ENCODE measurements at places on chromosomes 16 and 17.

- no peak for DNase-seq
These were observed 80.1 kb upstream of the SDK2 start for GRCh38 chr17:73724341-73724740.

DNA sequence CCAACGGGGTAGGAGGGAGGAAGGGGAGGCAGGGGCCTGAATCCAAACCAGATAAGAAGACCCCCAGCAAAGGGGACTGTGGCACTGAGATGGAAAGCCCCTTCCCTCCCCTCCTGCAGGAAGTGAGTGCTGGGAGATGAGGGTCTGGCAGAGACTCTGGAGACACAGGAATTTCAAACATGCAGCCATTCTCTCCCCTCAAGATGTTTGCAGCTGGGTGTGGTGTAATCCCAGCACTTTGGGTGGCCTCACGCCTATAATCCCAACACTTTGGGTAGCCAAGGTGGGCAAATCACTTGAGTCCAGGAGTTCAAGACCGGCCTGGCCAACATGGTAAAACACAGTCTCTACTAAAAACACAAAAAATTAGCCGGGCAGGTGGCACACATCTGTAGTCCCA lies 33.9 kb upstream of the FAAP100 start:
- no peak for DNase-seq

- DNase-seq: no peak
These were observed 63.4 kb downstream of the ANKRD11 start for GRCh38 chr16:89426736-89427530.

DNA sequence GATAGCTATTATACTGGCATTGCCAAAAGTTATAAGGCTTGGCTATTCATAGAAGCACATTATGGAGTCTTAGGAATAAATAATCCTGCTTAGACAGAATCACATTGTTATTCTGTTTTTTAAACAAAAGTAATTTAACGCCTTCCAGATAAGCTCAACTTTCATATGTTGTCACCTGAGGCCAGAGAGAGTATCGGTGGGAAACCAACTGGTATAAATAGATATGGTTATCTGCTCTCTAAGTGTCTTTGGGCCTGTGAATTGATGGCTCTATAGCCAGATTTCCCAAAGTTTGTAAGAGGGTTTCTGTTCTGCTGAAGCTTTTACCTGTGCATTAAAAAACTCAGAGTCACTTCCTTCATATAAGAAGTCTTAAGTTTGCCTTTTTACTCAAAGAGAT lies 1449.4 kb downstream of the CDH11 start:
- DNase-seq: no peak

- no peak for DNase-seq
These were observed 263.8 kb downstream of the HS3ST3A1 start for GRCh38 chr17:13337864-13338371.

- DNase-seq: no peak
These were observed 68.3 kb downstream of the MSI2 start for GRCh38 chr17:57324631-57325030.

- no peak for DNase-seq
These were observed 2.1 kb upstream of the MAF start for GRCh38 chr16:79602628-79603014.

DNA sequence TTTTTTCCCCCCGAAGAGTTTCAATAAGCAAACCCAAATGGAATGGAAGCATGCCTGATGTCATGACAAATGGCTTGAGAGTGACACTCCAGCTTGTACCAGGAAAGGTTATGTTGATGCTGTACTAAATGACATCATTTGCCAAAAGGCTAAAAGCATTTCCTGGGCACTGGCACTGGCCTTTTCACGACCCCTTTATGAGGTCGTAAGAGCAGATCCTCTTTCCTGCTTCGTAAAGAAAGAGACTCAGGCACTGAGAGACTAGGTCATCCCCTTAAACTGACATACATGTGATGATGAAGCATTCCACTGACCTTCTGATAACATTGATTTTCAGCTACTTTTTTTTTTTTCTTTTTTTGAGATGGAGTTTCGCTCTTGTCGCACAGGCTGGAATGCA lies 30.5 kb downstream of the CEP295NL start:
- no peak for DNase-seq

DNA sequence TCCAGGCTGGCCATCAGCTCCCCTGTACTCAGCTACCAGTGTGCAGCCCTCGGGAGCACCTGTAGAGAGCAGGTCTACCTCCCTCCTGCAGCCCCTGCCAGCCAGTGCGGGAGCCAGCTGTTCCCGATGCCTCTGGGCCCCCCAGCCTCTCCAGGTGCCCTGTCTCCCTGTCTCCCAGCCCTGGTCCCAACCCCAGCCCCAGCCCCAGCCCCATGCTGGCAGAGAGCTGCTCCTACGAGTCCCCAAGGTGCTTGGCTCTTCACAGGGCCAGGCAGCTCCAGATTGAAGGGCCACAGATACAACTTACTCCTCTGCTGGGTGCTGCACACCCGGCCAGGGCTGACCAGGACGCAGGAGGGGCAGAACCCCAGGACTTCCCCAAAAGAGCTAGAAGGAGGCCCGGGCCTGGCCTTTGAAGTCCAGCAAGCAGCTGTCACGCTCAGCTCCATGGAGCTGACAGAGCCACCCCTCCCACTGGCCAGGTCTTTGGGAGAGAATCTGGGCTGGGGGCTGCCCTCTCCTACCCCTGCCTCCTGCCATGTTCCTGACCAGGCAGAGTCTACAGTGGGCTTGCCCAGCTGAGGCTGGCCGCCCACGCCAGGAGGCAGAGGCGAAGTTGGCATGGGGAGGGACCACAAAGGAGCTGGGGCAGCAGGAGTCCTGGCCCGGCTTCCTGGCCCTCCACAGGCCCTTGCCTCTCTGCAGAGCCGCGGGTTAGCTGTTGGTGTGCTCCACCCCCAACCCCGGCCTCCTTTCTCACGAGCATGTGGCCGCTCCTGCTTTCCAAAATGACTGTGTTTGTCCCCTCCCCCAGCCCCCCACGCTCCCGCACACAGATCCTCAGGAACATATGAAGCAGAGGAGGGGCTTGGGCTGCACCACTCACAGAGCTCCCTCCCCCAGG lies 9.5 kb upstream of the ADAM11 start:
- DNase-seq: no peak

- DNase-seq: no peak
These were observed 43.5 kb downstream of the PLXDC1 start for GRCh38 chr17:39107973-39108372.

DNA sequence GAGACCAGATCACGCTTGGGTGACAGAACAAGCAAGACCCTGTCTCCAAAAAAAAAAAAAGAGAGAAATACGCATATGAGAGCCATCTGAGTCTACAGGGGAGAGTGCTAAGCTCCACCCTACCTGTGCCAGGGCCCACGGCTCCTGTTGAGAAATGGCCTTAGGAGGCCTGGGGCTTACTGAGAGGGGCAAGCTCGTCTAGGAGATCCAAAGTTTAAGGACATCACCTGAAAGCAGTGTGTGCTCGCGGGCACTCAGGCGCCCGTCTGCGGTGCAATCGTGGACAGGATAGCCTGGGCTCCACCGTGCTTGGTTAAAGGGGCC lies 14.5 kb upstream of the BAIAP2 start:
- DNase-seq: no peak

GRCh38 chr17:12070561-12070960 lies 49.9 kb downstream of the MAP2K4 start:
- DNase-seq: no peak

- DNase-seq: no peak
These were observed 255.6 kb upstream of the HSBP1 start for GRCh38 chr16:83552228-83552627.

DNA sequence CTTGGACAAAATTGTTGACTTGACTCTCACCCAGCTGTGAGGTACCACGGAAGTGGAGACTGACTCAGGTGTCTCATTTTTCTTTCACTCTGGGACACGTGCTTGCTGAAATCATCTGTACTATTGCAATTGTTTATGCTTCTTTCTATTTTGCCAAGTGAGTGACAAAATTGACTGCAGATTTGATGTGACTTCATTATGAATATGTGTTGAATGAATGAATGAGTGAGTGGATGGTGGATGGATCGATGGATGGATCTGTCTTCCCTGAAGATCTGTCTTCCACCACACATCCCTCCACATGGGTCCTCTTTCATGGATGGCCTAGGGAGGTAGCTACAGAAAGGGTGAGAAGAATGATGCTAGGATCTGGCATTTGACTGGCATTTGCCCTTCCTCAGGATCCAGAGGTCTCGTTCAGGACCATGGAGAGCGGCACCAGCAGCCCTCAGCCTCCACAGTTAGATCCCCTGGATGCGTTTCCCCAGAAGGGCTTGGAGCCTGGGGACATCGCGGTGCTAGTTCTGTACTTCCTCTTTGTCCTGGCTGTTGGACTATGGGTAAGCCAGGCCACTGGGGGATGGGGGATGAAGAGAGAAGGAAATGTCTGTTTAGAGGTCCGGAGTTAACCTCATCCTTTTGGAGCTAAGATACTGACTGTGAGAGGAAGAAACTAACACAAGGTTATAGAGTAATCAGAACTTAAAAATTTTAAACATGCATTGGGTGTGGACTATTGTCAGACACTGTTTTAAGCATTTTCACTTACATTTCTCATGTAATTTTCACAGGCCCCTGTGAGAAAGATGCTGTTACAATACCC lies 12.7 kb downstream of the SLC5A11 start:
- peak; percentile 5 for DNase-seq

DNA sequence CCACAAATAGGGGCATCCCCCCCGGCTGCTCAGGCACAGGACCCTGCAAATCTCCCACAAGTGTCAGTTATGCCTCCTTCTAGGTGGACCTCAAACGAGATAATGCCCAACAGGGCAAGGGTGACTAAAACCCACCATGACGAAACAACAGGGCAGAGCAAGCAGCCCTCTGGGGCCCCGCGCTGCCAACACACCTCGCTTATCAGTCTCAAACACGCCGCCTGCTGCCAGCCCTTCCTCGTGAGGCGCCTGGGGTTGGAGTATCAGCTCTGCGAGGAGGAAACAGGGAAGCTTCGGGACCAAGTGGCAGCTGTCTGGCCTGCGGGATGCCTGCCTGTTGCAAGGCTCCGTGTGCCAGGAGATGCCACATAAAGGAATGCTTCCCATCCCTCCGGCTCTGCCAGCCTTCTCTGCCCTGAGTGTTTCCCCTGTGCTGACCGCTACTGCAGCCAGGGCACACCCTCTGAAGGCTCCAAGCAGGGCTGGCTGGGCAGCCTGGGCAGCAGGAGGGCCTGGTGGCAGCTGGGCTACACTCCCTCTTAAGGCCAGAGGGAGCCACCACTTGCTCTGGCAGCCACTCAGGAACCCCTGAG lies 2.5 kb downstream of the SMIM5 start:
- no peak for DNase-seq

DNA sequence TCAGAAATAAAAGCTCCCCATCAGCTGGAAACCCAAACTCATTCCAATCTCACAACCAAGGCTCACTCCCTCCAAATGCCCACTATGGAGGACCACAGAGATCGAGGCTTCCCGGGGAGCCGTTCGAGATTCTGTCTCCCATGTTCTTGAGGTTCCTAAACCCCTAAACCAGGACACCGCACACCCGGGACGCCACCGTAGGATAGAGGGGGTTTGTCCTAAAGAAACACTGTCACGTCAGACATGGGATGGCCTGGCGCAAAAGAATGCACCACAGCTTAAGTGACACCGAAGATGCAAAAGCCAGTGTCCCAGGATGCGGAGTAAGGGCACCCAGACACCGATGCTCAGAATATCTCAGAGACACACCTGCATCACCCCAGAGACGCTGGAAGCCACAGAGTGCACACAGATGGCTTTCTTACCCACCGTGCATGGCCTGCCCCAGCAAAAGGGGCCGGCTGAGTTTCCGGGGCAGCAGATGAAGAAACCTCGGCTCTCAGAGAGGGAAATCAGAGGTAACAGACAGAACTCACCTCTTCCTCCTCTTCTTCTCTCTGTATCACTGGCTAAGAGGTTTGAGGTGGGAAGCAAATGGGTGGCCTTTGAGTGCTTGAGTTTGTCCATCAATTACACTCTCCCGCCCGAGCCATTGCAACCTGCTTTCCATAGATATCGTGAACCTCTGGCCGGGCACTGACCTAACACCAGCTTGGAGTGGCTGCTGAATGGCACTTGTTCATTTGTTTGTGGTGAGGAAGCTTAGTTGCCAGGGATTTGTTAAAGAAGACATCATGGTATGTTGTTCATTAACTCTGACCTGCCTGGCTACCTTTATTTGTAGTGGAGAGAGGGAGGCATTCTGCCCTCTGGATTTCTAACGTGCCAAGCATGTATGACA lies 65.1 kb upstream of the TNRC6C start:
- DNase-seq: no peak

- no peak for DNase-seq
These were observed 141.6 kb downstream of the CDRT15L2 start for GRCh38 chr17:20721171-20721570.

DNA sequence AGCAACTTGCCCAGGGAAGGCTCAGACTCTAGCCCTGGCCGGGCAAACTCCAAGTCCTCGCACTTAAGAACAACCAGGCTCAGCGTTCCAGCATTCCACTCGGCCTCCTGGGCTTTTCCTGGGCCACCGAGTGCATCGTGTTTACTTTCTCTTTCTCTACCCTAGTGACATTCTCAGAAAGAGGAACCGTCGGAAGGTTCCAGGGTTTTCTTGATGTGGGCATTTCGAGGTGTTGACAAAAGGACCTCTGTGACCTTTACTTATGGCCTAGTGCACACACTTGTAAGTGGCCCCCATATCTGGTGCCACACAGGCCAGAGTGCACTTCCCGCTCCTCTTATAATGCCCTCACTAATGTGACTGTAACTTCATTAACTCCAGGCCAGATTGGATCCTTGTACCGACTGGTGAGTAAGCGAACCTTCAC lies 3.1 kb upstream of the BANP start:
- no peak for DNase-seq

GRCh38 chr17:4950075-4950745 lies 709 bp upstream of the ENO3 start:
- peak; percentile 61 for DNase-seq

DNA sequence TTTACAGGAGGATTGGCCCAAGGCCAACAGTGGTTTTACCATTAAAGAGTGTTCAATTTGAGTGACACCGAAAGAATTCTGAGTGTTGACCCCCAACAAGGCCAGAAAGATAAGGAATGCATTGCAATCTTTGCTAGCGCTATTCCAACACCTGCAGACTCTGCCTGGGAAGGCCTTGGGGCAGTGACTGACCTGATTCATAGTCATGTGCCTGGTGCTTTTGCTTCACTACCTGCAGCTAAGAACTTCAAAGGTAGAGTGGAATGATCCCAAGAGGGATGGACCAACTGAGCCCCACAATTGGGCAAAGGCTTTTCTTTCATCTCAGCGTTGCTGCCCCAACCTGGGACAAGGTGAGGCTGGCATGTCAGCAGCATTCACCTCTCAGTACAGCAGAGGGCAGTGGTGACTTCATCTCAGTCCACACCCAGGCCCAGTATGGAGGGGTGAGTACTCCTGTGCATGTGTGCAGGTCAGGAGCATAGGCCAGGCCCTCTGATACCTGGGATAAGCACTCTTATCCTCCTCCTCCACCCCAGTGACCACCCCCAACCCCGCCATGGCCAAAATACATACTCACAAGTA lies 149.6 kb upstream of the GNAO1 start:
- DNase-seq: no peak

DNA sequence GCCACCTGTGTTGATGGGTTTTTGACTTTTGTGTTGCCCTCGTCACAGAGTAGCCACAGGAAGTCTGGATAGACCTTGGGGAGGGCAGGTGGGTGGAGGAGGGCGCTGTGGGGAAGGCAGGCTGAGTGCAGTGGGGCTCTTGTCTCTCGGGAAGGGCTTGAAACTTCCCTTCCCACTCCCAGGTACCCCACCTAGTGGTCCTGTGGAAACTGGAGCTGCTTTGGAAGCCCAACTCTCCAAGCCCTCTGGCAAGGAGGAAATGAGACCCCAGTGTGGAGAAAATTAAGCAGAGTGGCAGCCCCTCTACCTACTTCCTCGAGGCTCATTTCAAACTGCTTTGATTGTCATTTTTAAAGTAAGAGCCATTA lies 9.2 kb downstream of the CA5A start:
- DNase-seq: no peak

GRCh38 chr17:78668847-78669246 lies 91.7 kb upstream of the DNAH17 start:
- no peak for DNase-seq
